ENCODE measurements at places on chromosomes 3 and 15.

- DNase-seq = no peak
Measured at GRCh38 chr3:127851899-127852298, 29.6 kb upstream of the MGLL start.

GRCh38 chr15:58260725-58261267 is 122.6 kb downstream of the AQP9 start:
- no peak for DNase-seq

DNA sequence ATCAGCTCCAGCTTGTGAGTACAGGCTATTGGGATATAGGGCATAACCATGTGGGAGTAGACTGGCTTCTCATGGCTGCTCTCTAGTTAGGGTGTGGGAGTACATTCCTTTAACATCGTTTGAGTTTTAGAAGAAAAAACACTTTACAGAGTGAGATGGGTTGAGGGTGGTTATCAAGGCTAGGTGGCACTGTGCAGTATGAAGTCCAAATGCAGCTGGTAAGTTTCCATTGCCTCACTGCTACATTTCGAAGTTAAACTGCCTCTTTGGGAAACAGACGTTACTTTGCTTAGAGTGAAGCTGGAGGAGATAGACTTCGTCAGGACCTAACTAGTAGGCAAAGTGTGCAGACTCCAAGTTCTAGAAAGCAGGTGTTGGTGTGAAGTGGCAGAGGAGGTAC is 192.4 kb downstream of the SQOR start:
- DNase-seq = no peak

- no peak for DNase-seq
Measured at GRCh38 chr3:183161552-183162336, 790 bp downstream of the LAMP3 start.

GRCh38 chr15:65525622-65526021 is 4.6 kb upstream of the HACD3 start:
- DNase-seq = no peak

- DNase-seq = no peak
Measured at GRCh38 chr3:27528791-27529190, 44.6 kb upstream of the SLC4A7 start.

DNA sequence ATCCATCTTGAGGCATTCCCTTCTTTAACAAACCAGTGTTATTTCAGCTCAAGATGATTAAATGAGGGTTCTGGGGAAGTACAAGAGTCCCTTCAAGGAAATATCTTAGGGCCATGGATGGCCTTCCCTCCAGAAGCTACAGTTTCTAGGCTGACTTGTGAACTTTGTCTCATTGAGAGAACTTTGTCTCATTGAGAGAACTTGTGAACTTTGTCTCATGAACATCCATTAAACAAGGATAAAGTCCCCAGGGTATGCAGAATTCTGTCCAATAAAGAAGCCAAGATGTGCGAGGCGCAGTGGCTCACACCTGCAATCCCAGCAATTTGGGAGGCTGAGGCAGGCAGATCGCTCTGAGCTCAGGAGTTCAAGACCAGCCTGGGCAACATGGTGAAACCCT is 341.5 kb downstream of the THSD4 start:
- no peak for DNase-seq

DNA sequence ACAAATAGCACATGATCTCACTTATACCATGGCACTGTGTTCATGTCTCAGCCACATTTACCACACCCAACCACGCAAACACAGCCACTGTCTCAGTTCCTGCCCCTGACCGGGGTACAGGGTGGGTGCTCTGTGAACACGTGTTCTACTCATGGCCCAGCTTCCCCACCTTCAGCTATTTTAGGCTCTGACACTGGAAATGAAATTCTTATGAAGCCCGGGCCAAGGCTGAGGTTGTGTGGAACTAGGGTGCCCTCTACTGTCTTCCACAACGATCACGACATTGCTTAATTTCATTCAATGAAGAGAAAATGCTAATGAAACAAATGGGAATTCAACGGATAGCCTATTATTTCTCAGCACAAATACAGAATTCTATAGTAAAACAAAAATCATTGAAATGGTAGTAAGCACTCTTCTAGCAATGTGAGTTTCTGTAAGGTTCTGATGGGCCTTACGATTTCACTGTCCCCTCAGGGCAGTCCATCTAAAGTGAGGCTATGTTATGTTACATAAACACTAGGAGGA is 2.1 kb upstream of the GABRA5 start:
- DNase-seq = no peak

GRCh38 chr3:128854475-128854874 is 24.9 kb upstream of the ACAD9 start:
- no peak for DNase-seq

DNA sequence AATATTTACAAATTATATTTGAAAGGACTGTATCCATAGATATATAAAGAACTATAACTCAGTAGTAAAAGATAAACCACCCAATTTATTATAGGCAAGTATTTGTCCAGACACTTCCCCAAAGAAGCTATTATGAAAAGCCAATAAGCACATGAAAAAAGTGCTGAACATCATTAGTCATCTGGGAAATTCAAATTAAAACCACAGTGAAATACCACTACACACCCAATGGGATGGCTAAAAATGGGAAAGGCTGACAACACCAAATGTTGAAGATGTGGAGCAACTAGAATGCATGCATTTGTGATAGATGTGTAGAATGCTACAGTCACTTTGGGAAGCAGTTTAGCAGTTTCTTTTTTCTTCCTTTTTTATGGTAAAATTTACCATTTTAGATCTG is 147.0 kb downstream of the PDE8A start:
- no peak for DNase-seq

DNA sequence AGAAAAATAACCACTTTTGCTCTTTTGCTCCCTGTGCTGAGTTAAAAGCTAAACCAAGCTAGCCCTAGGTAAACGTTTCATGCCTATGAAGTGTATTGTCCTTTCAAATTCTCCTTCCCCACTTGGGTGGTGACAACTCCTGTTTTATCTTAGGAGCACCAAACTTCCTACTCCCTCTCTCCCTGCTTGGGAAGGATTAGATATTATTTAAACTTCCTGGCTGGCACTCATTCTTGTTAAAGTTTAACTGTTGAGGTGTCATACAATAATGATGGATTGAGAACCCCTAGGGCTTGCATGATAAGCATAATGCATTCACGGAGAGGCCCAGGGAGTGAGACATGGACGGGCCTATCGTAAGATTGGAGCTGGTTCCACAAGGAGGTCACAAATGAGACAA is 29.5 kb downstream of the B4GALT4 start:
- DNase-seq = no peak

GRCh38 chr3:30199096-30199759 is 407.2 kb upstream of the TGFBR2 start:
- peak; percentile 58 for DNase-seq

- DNase-seq = no peak
Measured at GRCh38 chr15:85764649-85765277, 30.0 kb downstream of the KLHL25 start.

- no peak for DNase-seq
Measured at GRCh38 chr15:62649793-62650420, 392.6 kb upstream of the TPM1 start.

- no peak for DNase-seq
Measured at GRCh38 chr3:114660808-114661207, 367.0 kb downstream of the TIGIT start.

DNA sequence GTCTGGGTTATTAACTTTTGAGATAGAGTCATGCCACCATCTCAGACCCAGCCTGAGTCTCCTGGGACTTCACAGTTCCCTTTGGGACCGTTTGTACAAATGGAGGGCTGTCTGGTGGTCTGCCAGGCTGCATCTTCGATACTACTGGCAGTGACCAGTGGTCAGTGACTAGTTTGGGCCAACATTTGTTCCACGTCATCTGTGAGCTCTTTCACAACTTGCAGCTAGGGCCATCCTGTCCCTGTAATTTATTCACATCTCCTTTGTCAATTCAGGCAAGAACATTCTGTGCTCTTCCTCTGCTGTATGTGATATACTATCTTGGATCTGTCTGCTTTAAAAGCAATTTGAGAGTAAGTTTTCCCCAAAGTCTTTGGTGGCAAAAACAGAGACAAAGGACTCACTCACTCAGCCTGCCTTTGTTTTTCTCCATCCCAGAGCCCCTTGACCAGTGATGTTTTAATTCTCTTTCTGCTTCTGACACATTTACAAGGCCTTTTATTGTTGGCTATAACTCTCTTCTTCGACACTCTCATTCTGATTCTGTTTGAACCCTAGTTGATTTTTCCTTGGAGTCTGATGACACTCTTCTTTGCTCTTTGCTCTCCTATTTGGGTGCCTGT is 353.4 kb downstream of the EPHB1 start:
- no peak for DNase-seq

DNA sequence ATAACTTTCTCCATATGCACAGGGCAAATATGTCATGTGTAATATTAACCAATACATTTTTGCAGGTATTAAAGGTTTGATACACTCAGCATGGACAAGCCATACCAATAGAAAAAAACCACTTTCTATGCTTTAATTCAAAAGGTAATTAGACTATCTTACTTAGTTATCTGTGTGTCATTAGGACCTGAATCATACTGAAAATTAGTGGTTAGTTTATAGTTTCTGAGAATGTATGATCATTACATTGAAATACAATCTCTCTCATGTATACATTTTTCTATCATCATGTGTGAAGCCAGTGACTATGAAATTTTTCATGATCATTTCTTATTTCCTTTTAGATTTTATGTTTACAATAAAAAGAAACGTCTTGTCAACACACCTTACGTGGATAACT is 16.3 kb downstream of the RPS27L start:
- no peak for DNase-seq

DNA sequence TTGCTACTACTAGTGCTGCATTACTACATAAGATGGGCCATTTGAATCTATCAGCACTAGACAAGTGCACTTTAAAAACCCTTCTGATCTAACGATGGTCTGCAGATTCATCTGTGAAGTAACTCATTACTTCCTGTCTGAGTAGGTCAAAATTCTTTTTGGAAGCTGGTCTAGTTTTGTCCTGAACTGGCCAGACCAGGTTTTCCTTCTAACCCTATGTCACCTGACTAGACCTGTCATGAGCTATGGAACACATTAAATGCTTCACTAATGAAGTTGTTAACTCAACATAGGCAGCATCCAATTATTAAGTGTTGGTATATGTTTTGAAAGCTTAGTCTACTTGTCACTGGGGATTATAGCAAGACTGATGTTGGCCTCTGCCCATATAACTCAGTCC is 10.1 kb upstream of the RBM5 start:
- DNase-seq = no peak

DNA sequence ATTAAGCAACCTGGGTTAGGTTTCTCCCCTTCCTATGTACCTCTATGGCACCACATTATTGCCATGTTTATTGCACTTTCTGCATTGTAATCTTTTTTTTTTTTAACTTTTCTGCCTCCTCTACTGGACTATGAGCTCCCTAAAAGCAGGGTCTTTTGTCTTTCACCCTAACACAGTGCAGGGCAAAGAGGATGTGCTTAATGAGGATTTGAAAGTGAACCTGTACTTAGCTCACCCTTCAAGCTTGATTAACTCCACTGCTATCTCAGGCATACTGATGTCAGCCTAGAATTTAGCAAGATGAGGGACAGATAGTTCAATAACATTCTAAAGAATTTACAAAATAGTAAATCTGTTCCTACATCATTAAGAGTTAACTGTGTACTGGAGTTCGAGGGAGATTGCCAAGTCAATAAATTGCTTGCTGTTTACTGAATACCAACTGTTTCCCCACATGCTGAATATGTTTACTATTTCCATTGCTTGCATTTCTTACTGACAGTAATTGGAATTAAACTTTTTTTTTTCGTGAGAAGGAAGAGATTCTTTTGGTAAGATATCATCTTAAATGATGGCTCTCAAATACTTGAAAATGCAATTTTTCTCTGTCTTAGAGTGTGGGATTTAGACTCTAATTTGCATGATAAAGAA is 15.7 kb upstream of the PPARG start:
- no peak for DNase-seq

DNA sequence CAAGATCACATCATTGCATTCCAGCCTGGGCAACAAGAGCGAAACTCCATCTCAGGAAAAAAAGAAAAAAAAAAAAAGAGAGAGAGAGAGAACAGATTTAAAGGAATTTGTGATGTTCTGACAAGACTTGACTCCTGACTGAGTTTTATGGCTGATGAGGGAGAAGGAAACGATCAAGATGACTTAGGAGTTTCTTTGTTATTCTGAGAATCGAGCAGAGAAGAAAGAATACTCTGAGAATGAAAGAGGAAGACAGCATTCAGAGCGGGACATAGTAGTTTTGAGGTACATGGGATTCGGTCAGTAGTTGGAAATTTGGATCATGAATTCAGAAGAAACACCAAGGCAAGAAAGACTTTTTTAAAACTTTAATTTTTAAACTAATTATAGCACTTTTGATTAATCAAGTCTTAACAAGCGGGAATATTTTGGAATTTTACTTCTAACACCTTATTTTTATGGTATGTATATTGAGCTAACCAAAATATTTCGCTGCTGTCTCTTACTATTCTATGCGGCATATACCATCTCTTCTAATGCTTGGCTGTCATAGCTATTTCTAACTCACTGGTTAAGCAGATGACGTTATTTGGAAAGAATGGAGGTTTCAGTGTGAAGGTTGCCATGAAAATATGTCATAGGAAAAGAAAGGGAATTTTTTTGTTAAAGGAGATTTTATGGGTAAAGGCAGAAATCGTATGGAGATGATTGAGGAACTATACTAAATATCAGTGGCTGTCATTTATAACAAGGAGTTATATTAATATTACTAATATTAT is 644.1 kb downstream of the RBMS3 start:
- no peak for DNase-seq

DNA sequence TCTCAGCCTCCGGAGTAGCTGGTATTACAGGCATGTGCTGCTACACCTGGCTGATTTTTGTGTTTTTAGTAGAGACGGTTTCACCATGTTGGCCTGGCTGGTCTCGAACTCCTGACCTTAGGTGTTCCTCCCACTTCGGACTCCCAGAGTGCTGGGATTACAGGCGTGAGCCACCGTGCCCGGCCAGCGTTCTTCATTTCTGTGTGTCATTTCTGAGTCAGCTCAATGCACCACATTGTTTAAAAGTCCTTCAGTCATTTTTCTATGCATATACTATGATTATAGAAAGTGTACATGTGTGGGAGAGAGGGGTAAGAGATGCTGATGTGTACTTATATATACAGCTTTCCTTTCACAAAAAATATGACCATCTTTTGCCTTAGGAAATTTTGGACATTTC is 2.1 kb downstream of the QTRT2 start:
- no peak for DNase-seq

DNA sequence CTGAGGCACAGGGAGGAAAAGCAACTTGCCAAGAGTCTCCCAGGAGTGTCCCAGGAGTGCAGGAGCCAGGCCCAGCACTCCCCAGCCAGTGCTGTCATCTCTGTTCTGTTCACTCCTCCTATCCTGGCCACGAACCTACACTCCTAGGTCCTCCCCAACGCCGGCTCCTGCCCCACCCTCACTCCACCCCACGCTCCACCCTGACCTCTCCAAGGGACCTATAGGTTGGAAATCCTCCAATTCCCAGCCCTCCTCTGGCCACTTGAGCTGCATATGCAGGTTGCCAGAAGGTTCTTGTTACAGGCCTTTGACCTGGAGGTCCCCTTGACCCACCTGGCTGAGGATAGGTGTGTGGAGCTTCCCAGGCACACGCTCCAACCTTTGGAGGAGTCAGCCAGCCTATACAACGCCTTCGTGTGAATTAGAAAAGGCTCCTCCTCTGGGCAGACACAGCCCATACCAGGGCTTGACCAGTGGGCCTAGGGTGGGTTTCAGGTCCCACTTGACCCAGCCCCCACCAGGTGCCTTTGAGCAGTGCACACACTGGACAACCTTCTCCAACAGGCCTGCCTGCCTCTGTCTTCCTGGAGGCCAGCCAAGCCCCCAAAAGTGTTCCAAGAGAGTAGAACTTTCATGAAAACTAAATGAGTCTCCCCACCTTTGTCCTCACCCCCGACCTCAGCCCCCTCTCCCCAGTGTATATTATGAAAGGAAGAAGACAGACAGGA is 167.2 kb upstream of the TLE3 start:
- no peak for DNase-seq

GRCh38 chr15:63364399-63365272 is 17.0 kb downstream of the CA12 start:
- no peak for DNase-seq
